Putamen (tissue), 1 donor: ENCODE measurements at places on chromosomes 7 and 10.

GRCh38 chr7:8585591-8585990, 152.2 kb downstream of the NXPH1 start:
- DNase-seq, result no peak

DNA sequence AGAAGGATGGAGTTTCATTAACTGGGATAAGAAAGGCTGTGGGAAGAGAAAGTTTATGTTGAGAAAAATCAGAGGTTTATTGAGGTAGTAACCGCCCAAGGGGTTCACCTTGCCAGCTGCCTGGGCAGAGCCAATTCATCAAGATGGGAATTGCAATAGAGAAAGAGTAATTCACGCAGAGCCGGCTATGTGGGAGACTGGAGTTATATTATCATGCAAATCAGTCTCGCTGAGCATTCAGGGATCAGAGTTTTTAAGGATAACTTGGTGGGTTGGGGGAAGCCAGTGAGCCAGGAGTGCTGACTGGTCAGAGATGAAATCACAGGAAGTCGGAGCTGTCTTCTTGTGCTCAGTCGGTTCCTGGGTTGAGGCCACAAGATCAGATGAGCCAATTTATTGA, 70.6 kb downstream of the MALRD1 start:
- no peak for DNase-seq

DNA sequence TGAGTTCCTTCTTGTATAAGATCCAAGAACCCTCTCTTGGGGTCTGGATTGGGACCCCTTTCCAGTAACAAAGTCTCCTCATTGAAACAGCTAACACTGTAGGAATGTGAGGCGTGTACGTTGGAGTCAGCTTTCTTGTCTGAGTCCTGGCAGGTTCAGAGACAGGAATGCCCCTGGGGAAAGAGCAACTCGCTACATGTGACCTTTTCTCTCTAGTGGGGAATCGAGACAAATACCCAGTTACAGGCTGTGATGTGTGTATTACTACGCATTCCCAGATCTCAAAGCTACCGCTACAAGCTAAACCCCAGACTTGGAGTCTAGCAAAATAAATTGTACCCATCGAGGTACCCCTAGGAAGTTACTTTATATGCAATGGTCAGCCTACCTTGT, 85.6 kb upstream of the FRMD4A start:
- no peak for DNase-seq

GRCh38 chr10:118505363-118505762, 90.1 kb downstream of the PRLHR start:
- DNase-seq, result no peak
